ENCODE measurements at places on chromosomes 12 and 14. TPM values are rescaled to one million over a fixed set of nuclear protein-coding genes. Genes with fewer than 3 reads are reported as not detected.

- H3K36me3 ChIP-seq = no peaks in the 10 kb centered on the region
- H3K4me1 ChIP-seq = peaks cover 2% of the 10 kb centered on the region
- no peak overlapping the region for H3K4me3 ChIP-seq
Observed at GRCh38 chr14:51168215-51168613, 71.8 kb upstream of the TMX1 start.

DNA sequence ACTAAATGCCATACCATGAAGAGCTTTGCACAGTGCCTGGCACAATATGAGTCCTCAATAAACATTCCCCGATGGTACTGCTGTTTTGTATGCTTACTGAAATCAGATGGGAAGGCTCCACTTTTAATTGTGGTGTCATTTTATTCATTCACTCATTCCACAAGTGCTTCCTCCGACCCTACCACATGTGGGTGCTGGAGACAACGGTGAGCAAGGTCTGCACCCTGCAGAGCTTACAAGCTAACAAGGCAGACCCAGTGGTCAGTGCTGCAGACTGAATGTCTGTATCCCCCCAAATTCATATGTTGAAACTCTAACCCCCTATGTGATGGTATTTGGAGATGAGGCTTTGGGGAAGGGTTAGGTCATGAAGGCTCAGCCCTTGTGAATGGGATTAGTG lies 48.3 kb downstream of the RFX4 start:
- no peak for DNase-seq
- no peaks in the 10 kb centered on the region for H3K4me1 ChIP-seq
- H3K27ac ChIP-seq = no peak overlapping the region
- peaks cover 3% of the 10 kb centered on the region for H3K27me3 ChIP-seq
- no peak overlapping the region for H3K4me3 ChIP-seq

DNA sequence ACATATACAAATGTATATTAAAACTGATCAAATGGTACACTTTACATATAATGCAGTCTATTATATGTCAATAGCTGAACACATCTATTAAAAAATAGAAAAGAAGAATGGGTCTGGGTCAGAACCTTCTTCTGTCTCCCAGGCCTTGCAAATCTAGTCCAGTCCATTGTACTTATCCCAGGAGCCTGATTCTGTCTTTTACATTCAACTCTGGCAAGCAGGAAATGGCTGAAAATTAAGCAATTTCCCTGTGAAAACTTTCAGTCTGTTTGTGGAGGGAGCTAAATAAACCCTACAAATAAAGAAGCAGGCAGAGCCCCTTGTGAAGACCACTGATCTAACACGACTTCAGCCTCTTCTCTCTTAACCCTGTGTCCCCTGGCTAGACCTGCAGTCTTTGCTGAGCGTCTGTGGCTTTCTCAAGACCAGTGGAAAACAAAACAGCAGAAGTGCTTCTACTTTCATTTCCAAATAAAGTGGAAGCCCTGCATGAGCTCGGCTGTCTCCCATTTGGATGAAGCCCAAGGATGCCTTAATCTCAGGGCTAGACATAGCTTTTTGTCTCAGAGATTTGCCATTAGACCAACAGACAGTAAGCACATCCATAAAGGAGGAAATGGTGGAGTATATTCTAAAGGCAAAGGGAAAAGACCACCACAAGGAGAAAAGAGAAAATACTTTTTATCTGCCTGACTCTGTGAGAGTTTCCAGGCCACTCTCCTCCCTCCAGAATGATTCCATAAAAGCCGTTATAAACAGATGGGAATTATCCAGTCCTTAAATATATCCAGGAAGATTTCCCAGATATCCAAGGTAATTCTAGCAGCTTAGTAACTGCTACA lies 48.2 kb downstream of the CRACR2A start:
- no peaks in the 10 kb centered on the region for H3K27me3 ChIP-seq
- peaks cover 29% of the 10 kb centered on the region for H3K4me1 ChIP-seq
- H3K27ac ChIP-seq = no peak overlapping the region
- DNase-seq = no peak
- H3K4me3 ChIP-seq = no peak overlapping the region
- H3K36me3 ChIP-seq = no peaks in the 10 kb centered on the region

DNA sequence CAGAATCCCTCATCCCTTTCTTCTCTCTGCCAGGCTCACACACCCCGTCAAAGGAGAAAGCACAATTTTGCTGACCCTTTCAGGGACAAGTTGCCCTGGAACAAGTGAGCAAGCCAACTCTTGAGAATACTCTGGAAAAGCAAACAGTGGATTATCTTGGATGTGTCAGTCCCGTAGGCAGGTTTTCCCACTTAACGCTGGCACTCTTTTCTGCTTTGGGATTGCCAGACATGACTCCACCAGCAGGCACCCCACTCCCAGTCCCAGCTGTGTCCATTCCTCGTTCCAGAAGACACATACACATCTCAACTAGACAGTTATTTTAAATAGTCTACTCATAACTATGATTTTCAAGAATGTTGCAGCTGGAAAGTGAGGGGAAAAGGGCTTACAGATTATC lies 145.5 kb upstream of the CDKN3 start:
- no peaks in the 10 kb centered on the region for H3K36me3 ChIP-seq
- H3K27me3 ChIP-seq = peaks cover 63% of the 10 kb centered on the region
- H3K27ac ChIP-seq = no peak overlapping the region
- no peak overlapping the region for H3K4me3 ChIP-seq
- no peaks in the 10 kb centered on the region for H3K4me1 ChIP-seq

- no peaks in the 10 kb centered on the region for H3K36me3 ChIP-seq
- no peak overlapping the region for H3K4me3 ChIP-seq
- no peaks in the 10 kb centered on the region for H3K4me1 ChIP-seq
- no peak overlapping the region for H3K27ac ChIP-seq
Observed at GRCh38 chr14:103135333-103136260, 12.3 kb downstream of the TNFAIP2 start.

Gene MLXIP
- 86.0 TPM for total RNA-seq

Measured in T-helper 17 cell (primary cell).